ENCODE measurements at places on chromosomes 7 and 10.

GRCh38 chr10:83612050-83612449 is 527.3 kb upstream of the GHITM start:
- DNase-seq, result no peak

DNA sequence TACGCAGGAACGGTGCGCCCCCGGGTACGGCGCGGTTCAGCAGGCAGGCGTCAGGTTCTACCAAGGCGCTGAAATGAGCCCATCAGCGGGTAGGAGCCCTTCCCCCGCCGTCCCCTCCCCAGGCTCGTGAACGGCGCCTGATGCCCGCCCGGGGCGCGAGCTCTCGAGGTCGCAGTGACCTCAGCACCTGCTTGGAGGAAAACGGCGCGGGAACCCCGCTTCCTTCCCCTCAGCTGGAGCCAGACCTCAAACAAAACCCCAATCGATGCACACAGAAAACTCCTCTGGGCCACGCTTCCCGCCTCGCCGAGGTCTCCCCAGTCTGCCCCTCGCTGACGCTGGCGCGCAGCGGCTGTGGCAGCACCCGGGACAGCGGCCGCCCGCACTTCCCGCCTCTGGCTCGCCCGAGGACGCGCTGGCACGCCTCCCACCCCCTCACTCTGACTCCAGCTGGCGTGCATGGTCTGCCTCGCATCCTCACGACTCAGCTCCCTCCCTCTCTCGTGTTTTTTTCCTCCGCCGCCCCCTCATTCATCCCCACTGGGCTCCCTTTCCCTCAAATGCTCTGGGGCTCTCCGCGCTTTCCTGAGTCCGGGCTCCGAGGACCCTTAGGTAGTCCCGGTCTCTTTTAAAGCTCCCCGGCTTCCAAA is 514 bp upstream of the GAD2 start:
- peak; percentile 82 for DNase-seq

DNA sequence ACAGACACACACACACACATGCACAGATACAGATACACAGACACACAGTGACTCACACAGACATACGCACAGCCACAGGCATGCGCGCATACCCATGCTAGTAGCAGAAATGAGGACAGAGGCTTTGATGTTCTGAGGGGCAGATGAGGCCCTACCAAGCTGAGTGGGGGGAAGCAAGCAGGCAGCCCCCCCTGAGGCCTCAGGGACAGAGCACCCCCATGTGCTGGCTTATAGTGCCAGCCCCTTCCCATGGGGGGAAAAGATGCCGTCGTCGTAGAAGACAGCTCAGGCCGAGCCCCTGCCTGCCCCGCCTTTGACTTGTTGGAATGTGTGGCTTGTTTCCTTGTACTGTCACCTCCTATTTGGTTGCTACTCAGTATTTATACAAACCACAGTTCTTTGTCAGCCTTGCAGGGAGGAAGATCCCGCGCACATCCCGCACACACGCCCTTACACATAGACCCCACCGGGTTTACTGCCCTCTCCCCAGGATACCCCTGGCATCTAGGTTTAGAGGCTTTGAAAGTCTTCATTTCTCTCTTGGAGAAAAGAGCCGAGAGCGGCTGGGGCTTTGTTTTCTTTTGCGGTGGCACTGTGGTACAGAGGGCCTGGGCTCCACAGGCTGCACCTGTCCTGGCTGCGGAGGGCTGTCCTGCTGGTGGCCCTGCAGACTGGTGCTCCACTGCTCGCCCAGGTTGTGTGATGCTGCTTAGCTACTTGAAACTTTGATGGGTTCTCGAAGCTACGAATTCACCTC is 112.5 kb downstream of the DOCK1 start:
- no peak for DNase-seq

DNA sequence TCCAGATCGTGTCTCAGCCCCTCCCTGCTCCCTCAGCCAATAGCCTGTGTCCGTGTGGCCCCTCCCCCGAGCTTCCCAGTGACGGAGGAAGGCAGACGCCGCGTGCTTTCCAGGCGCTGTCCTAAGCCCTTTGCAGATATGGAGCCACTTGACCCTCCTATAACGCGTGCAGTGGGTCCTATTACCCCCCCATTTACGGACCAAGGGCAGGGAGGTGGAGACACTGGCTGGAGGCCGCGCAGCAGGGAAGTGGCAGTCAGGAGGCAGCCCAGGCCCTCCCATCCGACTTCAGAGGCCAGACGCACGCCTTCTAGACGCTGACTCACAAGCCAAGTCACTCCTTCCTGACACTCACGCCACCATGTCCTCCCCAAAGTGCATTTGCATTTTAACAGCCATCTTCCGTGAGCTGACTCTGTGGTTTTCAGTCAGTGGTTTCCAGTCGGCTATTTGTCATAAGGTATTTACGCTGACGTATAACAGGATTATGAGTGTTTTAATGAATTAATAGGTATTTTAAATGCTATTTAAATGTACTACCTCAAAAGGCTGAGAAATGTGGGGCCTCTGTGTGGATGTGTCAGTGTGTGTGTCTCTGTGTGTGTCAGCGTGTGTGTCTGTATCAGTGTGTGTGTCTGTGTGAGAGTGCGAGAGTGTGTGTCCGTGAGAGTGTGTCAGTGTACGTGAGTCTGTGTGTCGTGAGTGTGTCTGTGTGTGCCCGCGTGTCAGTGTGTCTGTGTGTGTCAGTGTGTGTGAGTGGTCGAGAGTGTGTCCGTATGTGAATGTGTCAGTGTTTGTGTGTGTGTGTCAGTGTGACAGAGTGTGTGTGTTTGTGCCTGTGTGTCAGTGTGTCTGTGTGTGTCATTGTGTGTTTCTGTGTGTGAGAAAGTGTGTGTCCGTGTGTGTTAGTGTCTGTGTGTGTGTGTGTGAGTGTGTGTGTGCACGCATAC is 92.0 kb upstream of the INSIG1 start:
- DNase-seq, result peak; percentile 91

DNA sequence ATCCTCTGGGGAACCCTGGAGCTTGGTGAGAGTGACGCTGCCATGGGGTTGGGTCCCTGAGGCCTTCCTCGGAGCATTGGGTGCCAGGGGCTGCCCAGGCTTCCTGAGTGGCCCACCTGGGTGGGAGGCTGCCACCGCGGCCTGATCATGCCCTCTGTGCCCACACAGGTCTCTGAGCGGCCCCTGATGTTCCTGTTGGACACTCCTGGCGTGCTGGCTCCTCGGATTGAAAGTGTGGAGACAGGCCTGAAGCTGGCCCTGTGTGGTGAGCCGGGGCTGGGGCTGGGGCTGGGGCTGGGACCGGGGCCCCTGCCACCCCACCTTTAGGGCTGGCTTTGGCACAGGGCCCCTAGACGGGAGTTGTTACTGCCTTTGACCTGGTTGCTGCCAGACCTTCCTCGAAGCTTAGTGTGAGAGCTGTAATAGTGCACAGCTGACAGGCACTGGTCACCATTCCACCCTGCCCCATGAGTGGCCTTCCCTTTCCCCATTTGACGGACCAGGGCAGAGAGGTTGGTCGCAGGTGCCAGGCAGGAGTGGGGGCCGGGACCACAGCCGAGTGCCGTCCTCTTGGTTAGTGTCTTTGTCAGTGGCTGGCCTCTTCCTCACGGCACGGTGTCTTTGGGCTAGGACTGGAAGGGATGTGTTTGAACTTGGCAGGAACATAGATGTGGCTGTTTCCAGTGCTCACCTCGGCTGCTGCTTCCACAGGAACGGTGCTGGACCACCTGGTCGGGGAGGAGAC is 8.2 kb downstream of the MTG1 start:
- peak; percentile 62 for DNase-seq

DNA sequence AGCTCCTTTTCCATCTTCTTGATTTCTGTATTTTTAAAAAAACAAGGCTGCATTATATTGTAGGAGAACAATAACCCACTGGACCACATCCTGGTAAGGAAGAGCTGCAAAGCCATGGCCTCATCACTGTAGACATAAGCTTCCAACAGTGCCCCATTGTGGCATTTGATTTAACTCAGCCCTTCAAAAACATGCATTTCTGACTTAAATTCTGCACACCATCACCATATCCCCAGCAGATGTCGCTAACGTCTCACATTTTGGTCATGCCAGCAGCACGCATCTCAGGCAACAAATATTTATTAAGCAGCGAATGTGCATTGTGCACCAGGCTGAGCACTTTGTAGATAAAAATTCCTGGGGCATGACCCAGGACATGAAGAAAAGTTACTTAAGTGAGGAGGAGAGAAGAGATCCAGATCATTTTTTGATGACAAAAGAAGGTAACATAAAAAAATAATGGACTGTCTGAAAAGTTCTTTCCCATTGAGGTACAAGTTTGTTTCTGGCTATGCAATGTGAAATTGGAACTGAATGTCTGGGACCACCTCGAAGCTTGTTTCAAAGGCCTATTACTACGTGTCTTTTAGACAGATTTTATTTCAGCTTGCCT is 164.6 kb upstream of the CDCA7L start:
- peak; percentile 48 for DNase-seq

DNA sequence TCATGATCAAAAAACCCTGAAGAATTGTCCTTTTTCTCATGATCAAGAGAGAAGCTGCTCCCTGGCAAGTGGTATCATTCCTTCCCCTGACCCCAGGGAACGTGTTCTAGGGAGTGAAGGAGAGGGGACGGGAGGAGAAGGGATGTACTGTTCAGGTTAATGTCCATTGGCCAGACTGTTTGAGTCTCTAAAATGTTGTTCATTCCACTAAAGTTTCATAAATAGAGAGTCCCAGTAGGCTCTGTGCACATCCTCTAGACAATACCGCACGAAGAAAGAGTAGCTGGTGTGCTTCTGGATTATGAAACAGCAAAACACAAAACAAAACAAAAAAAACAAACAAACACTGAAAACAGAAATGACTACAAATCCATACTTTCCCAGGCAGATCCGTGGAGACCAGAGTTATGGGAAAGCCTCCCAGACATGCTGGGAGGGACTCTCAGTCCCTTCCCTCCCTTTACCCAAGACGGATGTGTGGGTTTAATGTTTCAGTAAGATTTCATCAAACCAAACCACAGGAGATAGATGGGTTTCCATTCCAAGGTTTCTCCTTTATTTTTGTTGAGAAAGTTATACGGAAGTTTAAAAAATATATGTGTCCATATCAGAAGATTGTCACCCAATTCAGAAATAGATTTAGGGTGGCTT is 66.5 kb upstream of the TNS3 start:
- DNase-seq, result no peak

Data from upper lobe of left lung (tissue), 6 donors.